ENCODE measurements at places on chromosomes 5 and 9.

- DNase-seq, result no peak
Measured at GRCh38 chr5:131672776-131673175, 37.7 kb upstream of the RAPGEF6 start.

DNA sequence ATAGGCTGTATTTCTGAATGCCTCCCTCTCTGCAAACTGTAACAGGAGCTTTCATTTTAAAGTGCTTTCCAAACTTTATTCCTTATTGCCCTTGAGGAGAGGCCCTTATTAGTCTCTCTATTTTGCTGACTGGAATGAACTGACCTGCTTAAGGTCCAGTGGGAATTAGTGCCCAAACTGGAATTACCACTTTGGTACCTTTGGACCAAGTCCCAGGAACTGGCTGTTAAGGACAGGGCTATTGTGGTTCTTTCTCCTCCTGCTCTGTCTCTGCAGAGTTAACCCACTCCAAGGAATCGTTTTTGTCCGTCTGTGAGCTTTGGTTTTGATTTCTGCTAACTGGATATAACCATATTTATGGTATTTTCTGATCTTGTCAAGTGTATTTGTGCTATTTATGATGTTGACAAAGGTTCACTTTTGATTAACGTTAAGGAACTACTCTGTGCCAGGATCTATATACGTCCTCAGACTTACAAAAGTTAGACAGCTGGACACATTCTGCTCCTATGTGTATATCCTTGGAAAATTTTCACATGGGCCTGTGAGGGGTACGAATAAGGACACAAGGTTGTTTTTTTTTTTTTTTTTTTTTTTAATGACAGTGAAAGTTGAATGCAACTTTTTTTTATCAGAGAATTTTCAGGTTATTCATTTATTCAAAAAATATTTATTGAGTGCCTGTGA is 189.1 kb upstream of the ANKRD55 start:
- no peak for DNase-seq

- no peak for DNase-seq
Measured at GRCh38 chr5:33675958-33676464, 215.8 kb downstream of the ADAMTS12 start.

DNA sequence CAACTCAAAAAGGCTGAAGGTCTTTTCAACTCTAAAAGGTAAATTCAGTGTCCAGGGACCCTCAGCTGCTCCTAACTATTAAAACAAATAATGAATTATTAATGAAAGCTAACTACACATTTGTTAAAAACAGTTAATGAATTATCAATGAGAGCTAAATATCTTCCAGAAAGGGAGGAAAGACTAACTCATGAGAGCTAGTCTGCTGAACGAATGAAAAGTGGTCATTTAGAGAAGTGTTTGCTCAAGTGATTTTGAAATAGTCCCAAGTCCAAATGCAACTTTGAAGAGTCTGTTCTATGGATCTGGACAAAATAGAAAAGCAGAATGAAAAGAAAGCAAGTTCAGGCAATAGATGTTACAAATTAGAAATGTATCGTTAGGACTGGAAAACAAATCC is 133.9 kb upstream of the SPEF2 start:
- DNase-seq, result no peak
